ENCODE measurements at places on chromosomes 11 and 22.
A peak's percentile ranks its signal among the peaks of the same experiment; 100 is the strongest.

GRCh38 chr11:110505528-110506284 lies 76.0 kb downstream of the FDX1 start:
- DNase-seq, result no peak

DNA sequence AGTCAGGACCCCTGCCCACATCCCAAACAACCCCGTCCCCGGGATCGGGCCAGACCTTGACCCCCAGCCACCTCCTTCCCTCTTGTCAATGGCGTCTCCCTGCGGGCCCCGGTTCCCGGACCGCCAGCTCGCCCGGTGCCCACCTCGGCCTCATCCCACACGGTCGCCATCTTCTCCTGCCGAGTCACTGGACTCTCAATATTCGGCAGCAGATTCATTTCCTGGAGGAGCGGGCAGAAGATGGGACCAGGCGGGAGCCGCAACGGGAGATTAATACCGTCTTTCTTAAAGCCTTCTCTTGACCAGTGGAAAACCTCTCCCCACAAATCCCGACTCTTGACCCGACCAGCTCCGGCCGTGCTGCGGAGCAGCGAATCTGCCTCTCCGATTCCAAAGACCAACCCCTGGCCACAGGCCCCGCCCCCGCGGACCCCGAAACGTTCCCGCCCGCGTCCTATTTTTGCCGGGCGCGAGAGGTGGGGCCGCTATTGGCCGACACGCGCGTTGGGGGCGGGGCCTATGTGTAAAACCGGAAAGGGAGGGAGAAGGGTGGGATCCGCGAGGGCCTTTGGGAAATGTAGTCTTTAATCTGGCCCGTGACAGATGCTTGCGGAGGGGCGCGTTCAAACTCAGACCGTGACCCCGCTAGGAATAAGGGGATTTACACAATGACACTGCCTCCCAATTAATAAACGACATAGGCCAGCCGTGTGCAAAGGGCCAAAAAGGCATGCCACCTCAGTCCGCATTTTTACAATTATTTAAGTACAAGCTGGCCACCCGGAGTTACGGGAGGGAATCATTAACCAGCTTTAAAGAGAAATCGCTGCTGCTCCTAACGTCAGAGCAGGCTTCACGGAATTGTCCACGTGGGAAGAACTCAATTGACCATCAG lies at the start of gene PSMC3:
PSMC3 (minus strand) TSS at position 378 of the 895 bp plus-strand sequence; CDS start at position 218, 160 bp downstream.
- peak; percentile 99 for DNase-seq

GRCh38 chr11:102112509-102112821 lies 2.2 kb downstream of the YAP1 start:
- no peak for DNase-seq

DNA sequence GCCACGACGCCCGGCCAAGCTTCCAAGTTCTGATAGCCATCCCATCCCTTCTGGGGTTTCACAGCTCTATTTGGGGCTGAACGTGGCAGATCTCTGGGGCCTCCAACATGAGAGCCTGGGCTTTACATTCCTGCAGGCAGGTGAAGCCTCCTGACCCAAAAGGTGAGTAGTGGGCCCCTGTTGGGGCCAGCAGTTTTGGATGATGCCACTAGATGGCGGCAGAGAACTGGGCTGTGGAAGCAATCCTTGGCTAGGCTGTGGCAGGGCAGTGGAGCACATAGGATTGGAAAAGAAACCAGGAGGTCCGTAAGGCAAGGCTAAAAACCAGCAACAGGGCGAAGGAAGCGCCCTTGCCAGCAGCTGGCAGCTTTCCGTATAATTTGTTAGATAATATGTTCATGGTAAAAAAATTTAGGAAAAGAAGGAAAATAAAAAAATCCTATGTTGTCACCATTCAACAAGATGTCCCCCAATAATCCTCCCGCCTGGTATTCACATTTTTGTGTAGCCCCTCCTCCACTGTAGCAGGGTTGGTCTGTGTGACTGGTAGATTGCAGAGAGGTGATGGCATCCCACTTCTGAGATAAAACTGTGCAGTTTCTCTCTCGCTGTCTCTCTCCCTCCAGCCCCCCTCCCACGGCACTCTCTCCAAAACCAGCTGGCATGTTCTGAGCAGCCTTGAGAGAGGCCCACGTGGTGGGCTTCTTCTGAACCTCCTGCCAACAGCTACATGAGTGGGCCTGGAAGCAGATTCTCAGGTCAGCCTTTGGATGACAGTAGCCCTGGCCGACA lies 43.6 kb upstream of the OR4B1 start:
- peak; percentile 77 for DNase-seq

- DNase-seq, result no peak
These were observed 678 bp upstream of the RANGAP1 start for GRCh38 chr22:41286639-41287091.

- no peak for DNase-seq
These were observed 96.8 kb downstream of the ATM start for GRCh38 chr11:108319541-108320145.

DNA sequence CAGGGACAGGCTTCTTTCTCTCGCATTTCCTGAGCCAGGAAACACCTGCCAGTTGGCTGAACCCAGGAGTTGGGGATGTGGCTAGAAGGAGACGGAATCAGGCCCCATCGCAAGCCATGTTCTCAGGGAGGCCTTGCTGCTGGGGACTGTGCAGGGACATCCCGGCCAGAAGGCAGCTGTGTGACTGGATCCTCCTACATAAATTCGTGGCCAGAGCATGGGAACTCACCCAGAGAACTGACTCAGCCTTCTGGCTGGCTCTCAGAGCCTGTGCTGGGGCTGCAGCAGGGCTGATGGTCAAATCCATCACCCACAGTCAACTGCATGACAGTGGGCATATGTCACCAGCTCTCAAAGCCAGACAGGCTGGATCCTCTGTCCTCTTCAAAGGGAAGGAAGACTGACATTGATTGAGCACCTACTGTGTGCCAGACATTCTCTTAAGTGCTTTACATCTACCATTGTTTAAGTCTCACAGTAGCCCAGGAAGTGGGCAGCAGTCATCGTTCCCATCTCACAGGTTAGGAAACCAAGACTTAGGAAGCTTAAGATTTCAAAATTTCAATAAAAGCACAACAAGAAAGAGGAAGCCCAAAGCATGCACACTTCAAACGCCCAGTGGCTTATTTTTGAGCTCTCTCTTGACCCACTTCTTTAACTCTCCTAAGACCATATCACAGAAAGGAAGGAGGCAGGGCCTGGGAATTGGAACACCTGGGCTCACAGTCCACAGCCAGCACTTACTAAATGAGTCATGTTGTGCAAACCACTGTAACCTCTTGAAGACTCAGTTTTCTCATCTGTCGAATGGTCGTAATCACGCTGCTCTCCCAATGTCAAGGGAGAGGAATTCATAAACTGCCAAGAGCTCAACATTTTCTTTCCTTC lies 30.9 kb upstream of the CACNG2 start:
- no peak for DNase-seq

GRCh38 chr11:9302448-9302847 lies 11.9 kb downstream of the TMEM41B start:
- DNase-seq, result no peak

DNA sequence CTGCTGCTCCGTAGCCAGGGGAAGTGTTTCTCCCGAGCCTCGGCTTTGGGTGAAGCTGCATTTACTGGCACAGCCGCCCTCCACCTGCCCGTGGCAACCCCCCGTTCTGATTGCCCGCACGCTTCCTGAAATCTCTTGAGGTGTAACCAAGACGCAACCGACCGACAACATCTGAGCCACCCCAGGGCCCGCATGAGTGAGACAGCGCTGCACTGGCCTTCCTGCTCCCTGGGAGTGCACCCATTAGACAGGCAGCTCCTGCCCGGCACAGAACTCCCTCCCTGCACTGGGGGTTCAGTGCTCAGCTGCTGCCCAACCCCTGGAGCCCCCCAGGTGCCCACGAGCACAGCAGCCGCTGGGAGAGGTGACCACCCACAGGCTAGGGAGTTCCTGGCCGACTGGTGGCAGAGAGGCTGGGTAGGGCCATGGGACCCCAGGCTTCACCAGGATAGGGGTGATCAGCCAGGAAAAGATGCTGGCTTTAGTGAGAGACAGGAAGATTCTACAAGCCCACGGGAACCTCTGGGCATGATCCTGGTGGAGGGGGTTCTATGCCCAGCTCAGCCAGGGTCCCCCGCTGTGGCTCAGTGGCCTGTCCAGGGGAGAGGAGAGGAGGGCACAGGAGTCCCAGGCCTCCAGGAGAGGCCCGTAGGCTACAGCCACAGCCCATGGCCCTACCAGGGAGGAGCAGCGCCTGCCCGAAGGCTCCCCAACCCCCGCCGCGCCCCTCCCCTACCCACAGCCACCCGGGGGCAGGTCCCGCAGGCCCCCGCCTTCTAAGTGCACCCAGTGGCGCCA lies 14.6 kb downstream of the PLXNB2 start:
- no peak for DNase-seq

- no peak for DNase-seq
These were observed 72.3 kb downstream of the TRIM44 start for GRCh38 chr11:35734669-35735410.

DNA sequence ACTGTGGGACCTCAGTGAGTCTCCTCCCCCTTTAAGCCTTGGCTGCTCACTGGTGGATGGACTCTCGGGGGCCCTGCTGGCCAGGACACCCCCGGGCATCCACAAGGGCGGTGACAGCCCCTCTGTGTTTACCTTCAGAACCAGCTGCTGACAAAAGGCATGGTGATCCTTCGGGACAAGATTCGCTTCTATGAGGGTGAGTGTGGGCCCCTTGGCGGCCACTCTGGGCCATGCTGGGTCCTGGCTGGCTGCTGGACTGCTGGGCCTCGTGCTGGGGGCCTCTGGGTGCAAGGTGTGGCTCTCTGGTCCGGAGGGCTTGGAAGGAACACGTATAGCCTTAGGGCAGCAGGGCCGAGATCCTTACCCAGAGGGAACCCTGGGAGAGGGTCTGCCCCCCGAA lies 24.4 kb downstream of the PRR5 start:
- no peak for DNase-seq

DNA sequence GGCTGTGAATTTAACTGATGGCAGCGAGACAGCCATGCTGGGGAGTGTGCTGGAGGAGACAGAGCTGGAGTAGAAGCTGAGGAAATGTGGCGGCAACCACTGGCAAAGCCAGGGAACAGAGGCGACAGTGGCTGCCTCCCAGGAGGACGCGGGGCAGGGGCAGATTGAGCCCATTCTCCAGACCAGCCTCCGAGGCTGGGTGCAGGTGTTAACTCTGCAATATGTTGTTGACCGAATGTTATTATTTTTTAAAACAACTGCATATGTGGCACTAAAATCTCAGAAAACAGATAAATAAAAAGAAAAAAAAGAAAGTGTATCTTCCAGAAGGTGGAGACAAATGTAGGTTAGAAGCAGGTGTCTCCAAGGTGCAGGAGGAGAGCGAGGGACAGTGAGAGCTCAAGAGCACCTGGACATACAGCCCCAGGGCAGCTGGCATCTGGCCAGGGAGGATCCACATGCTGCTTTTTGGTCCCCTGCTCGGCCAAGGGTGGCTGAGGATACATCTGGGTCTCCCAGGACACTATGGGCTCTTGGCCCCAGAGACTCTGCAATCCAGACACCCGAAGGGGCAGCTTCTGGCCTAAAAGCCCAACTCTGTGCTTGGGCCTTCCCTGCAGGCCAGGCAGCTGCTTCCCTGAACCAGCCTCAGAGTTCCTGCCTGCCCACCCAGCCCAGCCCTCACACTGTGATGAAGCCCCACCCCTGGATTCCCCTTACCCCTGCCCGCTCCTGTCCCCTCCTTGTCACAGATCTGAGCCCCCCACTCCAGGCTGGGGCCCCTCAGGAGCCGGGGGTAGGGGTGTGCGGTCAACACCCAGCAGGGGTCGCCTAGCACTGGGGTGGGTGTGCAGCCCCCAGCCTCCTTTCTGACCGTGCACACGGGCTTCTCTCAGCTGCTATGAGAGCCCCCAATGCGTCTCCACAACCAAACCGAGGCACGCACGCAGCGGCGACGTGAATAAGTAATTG lies 12.9 kb downstream of the RTN4R start:
- peak; percentile 70 for DNase-seq

- DNase-seq, result no peak
These were observed 53.3 kb downstream of the NCAM1 start for GRCh38 chr11:113014262-113015097.

DNA sequence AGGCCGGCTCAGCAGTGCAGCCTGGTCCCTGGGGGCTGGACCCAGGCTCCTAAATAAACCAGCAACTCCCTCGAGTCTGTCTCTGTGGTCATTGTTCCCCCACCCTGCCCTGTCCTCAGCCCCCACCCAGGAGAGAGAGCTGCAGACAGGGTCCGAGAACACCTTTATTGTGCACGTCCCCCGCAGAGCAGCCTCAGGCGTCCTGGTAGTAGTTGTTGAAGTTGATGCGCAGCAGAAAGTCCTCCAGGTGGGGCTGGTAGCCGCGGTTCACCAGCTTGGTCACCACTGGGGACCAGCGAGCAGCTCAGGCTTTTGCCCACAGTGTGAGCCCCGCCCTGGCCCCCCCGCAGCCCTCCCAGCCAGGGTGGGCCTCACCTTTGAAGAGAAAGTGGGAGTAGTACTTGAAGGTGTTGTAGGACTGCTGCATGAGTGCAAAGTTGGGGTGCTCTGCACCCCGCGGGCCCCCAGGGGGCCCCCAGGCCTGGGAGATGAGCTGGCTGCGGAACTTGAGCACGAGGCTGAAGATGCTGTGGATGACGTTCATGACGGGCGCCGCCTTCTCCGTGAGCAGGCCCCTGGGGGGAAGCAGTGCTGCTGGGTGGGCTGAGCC lies 16.8 kb downstream of the SELENOO start:
- DNase-seq, result no peak

- no peak for DNase-seq
These were observed 36.9 kb downstream of the PACS1 start for GRCh38 chr11:66106786-66107599.

DNA sequence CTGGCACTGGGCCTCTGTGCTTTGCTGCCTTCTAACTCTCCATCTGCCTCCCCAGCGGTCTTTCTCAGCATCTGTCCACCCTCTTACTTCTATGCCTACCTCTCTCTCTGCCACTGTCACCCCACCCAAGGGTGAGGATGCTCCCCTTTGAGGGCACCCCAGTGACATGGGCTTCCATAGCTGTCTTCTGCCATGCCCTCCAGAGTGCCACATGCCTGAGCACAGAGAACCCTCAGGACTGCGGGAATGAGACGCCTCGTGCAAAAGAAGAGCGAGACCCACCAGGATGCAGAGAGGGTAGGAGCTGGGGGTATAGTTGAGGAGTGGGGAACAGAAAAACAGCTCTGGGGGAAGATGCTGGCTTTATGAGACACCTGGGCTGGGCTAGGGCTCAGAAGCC lies 64.3 kb downstream of the BTG4 start:
- no peak for DNase-seq

DNA sequence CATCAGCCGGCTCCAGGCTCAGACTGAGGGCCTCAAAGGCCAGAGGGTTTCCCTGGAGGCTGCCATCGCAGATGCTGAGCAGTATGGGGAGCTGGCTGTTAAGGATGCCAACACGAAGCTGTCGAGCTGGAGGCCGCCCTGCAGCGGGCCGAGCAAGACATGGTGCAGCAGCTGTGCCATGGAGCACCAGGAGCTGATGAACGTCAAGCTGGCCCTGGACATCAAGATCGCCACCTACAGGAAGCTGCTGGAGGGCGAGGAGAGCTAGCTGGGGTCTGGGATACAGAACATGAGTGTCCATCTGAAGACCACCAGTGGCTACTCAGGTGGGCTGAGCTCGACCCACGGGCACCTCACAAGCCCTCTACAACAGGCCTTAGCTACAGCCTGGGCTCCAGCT lies 4.0 kb upstream of the SCUBE2 start:
- no peak for DNase-seq

GRCh38 chr11:99893811-99894210 lies 793.3 kb upstream of the ARHGAP42 start:
- DNase-seq, result no peak
